ENCODE measurements at places on chromosomes 3 and 15.
A peak's percentile ranks its signal among the peaks of the same experiment; 100 is the strongest.

- DNase-seq, result no peak
Measured at GRCh38 chr3:124653071-124653796, 77.0 kb upstream of the UMPS start.

GRCh38 chr3:113259196-113259595 lies 47.8 kb downstream of the BOC start:
- no peak for DNase-seq

GRCh38 chr15:56244038-56244810 lies 545 bp upstream of the RFX7 start:
- no peak for DNase-seq

DNA sequence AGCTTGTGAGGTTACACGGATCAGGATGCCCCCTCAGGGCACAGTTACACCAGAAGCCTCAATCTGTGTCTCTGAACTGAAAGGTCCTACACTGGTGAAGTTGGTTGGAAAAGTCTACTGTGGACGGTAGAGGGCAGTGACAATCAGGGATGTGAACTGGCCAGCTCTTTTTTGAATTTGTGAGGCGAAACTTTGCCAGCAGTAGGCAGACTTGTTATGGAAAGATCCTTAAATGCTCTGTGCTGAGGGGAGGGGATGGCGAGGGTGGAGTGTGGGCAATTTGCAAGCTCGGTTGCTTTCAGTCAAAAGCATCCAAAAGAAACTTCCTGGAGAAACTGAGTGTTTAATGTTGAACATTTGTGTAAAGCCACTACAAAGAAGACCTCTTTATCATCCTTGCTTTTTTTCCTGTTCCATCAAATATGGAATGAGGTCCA lies 127.4 kb upstream of the ABHD17C start:
- DNase-seq, result no peak

DNA sequence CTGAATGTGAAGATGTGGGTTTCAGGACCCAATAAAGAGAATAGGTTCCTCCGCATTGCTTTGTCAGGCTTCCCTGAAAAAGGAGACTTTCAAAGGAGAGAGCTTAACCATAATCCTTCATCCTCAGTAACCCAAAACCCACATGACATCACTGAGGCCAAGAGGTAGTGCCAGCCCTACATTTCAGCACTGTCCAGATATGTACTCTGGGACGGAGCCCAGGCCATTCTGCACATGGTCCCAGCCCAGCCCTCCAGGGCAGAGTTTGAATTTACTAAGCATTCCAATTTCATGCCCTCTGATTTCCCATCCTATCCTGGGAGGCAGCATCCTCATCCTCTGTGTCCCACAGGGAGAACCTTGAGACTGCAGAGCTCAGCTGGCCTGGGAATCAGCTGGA lies 210.5 kb downstream of the GABRB3 start:
- no peak for DNase-seq

DNA sequence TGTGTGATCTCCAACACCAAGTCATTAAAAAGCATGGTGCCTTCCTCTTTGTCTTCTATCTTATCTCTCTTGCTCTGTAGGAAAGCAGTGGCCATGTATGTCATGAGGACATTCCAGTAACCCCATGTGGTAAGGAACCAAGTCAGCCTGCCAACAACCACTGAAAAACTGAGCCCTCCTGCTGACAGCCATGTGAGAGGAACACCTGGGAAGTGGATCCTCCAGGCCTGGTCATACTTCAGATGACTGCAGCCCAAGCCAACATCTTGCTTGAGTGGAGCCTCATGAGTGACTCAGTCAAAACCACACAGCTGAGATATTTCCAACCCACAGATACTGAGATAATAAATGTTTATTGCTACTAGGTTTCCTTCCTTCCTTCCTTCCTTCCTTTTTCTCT lies 597.3 kb downstream of the ZIC1 start:
- no peak for DNase-seq

GRCh38 chr3:194196876-194197275 lies 60.9 kb downstream of the HES1 start:
- DNase-seq, result no peak

- DNase-seq, result no peak
Measured at GRCh38 chr15:22950256-22950990, 29.7 kb downstream of the CYFIP1 start.

DNA sequence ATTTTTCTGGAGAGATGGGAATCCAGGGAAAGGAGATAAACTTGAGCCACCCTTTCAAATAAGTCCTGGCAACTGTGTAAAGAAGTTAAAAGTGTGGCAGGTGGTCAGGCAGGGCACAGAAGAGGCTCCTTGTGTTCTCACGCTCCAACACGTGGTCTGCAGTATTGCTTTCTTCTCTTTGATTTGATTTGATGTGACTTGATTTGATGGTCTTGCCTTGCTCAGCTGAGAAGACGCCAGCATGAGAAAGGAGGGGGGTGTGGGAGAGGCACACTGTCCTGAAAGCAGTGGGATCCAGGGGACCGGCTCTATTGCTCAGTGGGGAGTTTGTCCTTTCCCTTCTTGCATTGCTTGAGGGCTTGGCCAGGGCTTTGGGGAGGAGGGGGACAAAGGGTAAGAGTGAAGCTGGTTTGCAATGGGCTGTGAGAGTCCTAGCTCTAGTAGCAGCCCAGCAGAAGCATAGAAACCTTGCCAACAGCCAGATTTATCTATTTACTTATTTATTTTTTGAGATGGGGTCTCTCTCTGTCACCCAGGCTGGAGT lies 25.7 kb upstream of the NEO1 start:
- DNase-seq, result no peak

- no peak for DNase-seq
Measured at GRCh38 chr3:45739991-45740390, 50.8 kb downstream of the SACM1L start.

DNA sequence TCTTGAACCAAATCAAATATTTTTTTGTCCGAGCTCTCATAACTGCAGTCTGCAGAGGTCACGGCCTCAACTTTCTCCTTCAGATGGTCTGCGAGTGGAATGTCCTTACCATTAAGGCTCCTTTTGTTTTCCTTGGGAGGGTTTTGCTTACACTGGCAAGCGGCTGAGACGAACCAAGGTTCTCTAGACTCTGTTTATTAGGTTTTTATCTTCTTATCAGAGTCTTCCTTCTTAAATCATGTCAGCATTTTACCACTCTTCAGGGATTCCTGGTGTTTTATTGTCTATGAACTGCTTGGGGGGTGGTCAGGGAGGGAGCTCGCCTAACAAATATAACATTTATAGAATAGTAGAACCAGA lies 773.7 kb upstream of the NR2F2 start:
- no peak for DNase-seq

DNA sequence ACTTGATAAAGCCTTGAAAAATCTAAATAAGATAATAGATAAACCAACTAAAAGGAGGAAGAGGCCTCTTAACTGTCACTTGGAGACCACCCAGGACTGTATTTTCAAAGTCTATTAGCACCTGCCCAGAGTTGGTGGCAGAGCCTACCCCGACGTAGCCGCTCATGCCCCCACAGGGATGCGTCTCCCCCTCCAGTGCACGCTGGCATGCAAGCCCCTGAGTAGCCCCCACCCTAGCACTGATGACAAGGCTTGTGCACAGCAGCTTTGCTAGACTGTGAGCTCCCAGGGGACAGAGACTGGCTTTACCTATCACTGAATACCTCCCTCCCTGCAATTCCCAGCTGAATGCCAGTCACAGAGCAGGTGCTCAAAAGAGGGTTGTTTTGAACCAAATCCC lies 54.1 kb upstream of the HES1 start:
- no peak for DNase-seq

GRCh38 chr15:81088470-81089013 lies 45.5 kb upstream of the CFAP161 start:
- DNase-seq, result no peak

- no peak for DNase-seq
Measured at GRCh38 chr3:95097493-95097892, 1034.6 kb downstream of the NSUN3 start.

DNA sequence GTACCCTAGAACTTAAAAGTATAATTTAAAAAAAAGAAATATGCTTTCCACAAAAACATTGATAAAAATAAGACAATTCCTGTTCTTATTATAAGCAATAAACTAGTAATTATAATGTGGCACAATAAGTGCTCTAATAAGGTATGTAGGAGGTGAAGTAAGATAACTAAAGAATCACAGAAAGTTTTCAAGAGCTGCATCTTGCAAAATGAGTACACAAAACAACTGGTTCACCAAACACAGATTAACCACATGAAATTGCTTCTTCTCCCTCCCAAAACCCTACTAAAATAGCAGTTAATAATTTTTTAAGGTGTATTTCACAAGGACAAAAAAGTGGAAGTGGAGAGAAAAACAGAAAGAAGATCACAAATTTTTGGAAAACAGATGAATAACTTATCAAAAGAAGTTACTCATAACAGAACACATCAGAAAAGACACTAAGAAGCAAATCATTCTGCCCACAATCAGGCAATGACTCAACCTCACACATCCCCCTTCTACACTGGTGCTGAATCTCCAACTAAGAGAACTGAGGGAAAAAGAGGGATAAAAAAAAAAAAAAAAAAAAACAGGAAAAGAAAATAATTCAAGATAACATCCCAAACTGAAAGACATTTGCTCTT lies 64.2 kb downstream of the TBC1D5 start:
- no peak for DNase-seq

DNA sequence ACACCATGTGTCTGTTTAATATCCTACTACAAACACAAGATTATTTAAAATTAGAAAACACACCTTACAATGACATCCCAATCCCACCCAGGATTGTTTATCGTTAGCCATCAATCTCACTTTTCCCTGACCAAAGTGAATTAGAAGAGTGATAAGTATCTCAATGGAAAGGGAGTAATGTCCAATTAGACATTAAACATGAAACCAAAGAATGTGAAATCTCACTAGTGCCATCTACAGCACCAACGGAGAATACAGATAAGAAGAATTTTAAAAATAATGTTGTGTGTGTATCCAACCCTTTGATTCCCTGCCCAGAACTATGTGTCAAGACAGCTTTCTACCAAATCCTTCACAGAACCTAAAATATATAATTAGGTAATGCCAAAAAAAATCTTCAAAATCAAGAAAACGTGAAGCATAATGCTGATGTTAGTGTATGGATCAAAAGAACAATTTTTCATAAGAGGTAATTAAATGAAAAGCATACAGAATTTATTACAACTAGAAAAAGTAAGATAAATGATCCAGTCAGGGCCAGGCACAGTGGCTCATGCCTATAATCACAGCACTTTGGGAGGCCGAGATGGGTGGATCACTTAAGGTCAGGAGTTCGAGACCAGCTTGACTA lies 64.2 kb downstream of the SCAPER start:
- peak; percentile 18 for DNase-seq

DNA sequence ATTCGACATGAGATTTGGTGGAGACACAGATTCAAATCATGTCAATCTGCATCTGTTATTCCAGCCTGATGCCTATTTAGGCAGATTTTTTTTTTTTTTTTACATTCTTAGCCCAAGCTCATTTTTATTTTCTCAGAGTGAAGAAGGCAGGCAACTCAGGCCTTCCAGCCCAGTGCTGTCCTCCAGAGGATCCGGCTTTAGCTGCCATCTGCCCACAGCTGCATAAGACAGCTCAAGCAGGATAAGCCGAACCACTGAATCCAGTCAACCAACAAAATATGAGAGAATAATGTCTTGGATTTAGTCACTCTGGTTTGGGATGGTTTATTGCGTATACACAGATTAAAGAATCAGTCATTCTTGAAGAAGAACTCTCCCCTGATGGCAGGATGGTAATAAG lies 19.9 kb upstream of the COLQ start:
- DNase-seq, result no peak

DNA sequence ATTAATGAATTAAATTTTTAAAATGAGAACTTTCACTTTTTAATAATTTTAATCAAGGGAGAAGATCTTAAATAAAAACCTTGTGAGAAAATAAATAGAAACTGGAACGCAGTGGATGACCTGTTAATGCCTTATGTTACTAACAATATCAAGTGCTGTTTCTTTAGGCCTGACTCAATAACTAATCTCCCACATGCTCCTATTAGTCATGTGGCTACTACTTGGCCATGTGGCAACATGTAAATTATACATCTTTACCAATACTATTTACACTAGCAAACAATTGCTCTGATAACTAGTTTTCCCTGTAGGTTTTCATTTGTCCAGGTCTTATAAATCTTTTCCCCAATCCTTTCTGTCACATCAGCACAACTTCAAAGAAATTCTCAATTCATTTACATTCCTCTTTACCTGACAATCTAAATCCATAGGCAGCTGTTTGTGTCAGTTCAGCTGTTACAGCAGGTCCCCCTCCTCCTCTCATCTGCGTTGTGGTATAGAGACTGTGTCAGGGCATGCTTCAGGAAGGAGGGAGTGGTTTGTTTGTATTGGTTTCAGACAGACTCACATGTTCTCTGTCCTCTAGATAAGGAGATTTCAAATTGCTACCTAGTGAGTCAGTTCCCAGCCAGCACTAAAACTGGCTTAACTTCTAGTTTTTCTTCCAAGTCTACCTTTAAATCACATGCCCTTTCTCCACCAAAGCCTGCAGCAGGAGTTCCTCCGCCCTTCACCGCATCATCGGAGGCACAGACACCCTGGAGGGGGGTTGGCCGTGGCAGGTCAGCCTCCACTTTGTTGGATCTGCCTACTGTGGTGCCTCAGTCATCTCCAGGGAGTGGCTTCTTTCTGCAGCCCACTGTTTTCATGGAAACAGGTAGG lies 11.3 kb upstream of the C3orf52 start:
- DNase-seq, result peak; percentile 31

DNA sequence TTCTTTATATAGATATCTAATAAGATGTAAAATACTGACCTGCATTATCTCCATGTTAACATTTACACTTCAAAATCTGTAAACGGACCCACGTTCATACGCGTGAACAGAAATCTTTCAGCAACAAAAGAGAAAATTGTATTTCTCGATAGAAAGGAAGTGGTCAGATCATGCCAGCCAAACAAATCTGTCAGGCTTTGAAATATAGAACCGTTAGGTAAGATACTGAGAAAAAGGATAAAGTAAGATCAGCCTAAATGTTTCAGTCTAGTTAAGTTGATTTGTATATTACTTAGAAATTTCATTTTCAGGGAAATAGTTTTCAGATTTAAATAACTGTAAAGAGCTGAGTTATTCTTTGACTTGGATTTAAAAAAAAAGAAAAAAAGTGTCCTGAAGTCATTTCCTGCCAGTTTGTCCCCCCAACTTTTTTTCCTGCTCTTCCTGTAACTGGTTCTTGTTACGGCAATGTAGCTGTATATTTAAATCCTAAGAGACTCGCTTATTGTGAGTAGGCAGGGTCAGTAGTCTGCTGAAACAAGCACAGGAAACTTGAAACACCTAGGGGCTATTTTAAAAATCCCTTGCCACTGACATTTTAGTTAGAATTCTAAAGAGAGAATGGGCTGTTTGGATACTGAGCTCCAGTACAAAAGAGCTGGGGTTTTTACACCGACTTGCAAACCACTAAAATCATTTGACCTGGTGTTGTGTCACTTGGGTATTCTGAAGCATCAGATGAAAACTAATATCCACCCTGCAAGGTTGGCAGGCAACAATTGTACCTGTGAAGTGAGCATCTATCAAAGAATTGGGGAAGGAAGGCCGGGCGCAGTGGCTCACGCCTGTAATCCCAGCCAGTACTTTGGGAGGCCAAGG lies 237.5 kb downstream of the UBE2E2 start:
- DNase-seq, result no peak

- DNase-seq, result no peak
Measured at GRCh38 chr15:77181305-77182074, 110.6 kb upstream of the TSPAN3 start.
